Thymus (tissue), 14 donors: ENCODE measurements at places on chromosomes 3 and 15.

GRCh38 chr3:69567023-69567709 is 172.1 kb upstream of the MITF start:
- no peak overlapping the region for H3K27ac ChIP-seq
- no peaks in the 10 kb centered on the region for H3K36me3 ChIP-seq
- no peak overlapping the region for H3K4me3 ChIP-seq
- no peak for DNase-seq

DNA sequence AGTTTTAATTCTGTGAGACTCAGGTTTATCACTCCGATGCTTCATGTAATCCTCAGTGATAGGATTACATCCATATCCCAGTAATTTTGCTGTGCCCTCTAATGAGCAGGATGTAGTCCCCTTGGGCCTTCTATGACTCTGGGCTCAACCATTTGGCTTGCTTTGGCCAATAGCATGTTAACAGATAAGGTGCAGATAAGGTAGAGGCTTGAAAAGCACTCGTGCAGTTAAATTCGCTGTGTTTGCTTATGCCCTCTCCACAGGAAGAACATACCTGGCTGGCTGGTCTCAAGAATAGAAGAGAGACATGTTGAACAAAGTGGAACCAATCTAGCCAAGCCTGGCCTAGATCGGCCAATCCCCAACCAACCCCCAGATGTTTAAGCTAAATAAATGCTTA is 20.1 kb downstream of the CCDC13 start:
- H3K4me3 ChIP-seq = no peak overlapping the region
- H3K4me1 ChIP-seq = no peaks in the 10 kb centered on the region
- H3K36me3 ChIP-seq = no peaks in the 10 kb centered on the region
- H3K27ac ChIP-seq = no peak overlapping the region

GRCh38 chr3:197356741-197357140 is 58.3 kb upstream of the DLG1 start:
- no peak for DNase-seq
- H3K4me3 ChIP-seq = no peak overlapping the region
- peaks cover 8% of the 10 kb centered on the region for H3K4me1 ChIP-seq
- no peaks in the 10 kb centered on the region for H3K27me3 ChIP-seq
- H3K27ac ChIP-seq = no peak overlapping the region
- H3K36me3 ChIP-seq = no peaks in the 10 kb centered on the region

DNA sequence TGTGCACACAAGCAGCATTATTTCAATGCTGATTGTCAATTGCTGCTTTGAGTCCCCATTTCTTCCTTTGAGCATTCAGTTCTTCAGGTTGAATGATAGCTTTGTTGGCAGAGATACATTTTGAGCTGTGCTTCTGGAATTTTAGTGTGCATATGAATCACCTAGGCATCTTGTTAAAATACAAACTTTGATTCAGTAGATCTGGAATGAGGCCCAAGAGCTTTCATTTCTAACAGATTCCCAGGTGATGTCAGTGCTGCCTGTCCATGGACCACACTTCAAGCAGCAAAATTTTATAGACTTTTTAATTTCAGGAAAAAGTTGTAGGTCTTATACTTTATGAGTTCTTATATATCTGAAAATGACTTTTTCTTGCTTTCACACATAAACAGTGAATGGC is 131.1 kb downstream of the ADAMTSL3 start:
- H3K4me1 ChIP-seq = no peaks in the 10 kb centered on the region
- H3K4me3 ChIP-seq = no peak overlapping the region
- H3K27me3 ChIP-seq = no peaks in the 10 kb centered on the region
- no peak overlapping the region for H3K27ac ChIP-seq
- DNase-seq = no peak
- H3K36me3 ChIP-seq = no peaks in the 10 kb centered on the region

DNA sequence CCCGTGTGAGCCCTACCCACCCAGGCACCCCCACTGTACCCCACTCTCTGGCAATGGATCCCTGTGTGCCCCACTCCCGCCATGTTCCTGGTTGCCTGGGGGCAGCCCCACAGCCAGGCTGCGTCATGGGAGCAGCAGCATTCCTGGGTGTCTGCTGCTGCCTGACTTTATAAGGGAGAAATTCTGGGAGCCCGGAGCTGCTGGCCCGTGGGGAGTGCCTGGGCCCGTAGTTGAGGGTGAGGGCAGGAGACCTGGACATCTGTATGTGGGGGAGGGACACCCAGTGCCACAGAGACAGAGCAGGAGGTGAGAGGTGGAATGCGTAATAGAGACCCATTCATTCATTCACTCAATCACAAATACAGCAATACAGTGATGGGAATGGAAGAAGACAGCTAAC is 15.1 kb downstream of the CSPG4 start:
- peaks cover 28% of the 10 kb centered on the region for H3K4me1 ChIP-seq
- H3K4me3 ChIP-seq = no peak overlapping the region
- H3K27me3 ChIP-seq = peaks cover 16% of the 10 kb centered on the region
- DNase-seq = no peak
- H3K36me3 ChIP-seq = no peaks in the 10 kb centered on the region

GRCh38 chr3:4061783-4062360 is 241.3 kb upstream of the SETMAR start:
- no peaks in the 10 kb centered on the region for H3K4me1 ChIP-seq
- H3K4me3 ChIP-seq = no peak overlapping the region
- no peaks in the 10 kb centered on the region for H3K27me3 ChIP-seq
- no peaks in the 10 kb centered on the region for H3K36me3 ChIP-seq
- no peak for DNase-seq

- H3K36me3 ChIP-seq = no peaks in the 10 kb centered on the region
- no peak for DNase-seq
- no peak overlapping the region for H3K4me3 ChIP-seq
- no peaks in the 10 kb centered on the region for H3K4me1 ChIP-seq
- no peaks in the 10 kb centered on the region for H3K27me3 ChIP-seq
- H3K27ac ChIP-seq = no peak overlapping the region
Observed at GRCh38 chr3:114850898-114851297, 296.2 kb downstream of the ZBTB20 start.

- H3K27me3 ChIP-seq = no peaks in the 10 kb centered on the region
- H3K27ac ChIP-seq = no peak overlapping the region
- no peaks in the 10 kb centered on the region for H3K36me3 ChIP-seq
- no peak overlapping the region for H3K4me3 ChIP-seq
- no peak for DNase-seq
Observed at GRCh38 chr3:134576426-134576825, 74.4 kb downstream of the KY start.

GRCh38 chr15:71114887-71115566 is at the start of gene THSD4:
Gene THSD4, plus strand, starts transcription at chr15:71115471.
- H3K4me3 ChIP-seq = peak within 1 kb of the TSS; percentile 46
- no peaks in the 10 kb centered on the region for H3K36me3 ChIP-seq
- peaks cover 32% of the 10 kb centered on the region for H3K27me3 ChIP-seq
- peak; percentile 55 for DNase-seq
- no peak within 1 kb of the TSS for H3K27ac ChIP-seq

DNA sequence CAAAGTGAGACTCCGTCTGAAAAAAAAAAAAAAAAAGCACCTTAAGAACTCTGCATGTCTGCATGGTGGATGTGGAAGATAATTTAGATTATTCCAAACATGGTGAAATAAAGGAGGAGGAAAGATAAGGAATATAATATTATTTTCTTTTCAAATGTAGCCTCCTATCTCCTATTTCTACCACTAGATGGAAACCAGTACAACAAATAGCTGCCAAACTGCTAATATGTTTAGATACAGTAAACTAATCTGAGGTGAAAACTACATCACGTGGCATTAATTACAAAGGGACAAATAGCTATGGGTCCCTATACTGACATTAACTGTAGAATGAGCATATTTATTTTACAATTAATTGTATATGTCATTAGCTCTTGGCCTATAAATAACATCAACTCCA is 197.8 kb downstream of the TBC1D5 start:
- no peak for DNase-seq
- H3K4me3 ChIP-seq = no peak overlapping the region
- no peaks in the 10 kb centered on the region for H3K4me1 ChIP-seq
- H3K27me3 ChIP-seq = no peaks in the 10 kb centered on the region
- H3K27ac ChIP-seq = no peak overlapping the region

GRCh38 chr3:161549261-161549660 is 52.7 kb downstream of the OTOL1 start:
- no peak overlapping the region for H3K4me3 ChIP-seq
- no peak for DNase-seq
- no peaks in the 10 kb centered on the region for H3K27me3 ChIP-seq
- no peaks in the 10 kb centered on the region for H3K36me3 ChIP-seq
- no peak overlapping the region for H3K27ac ChIP-seq

- H3K27me3 ChIP-seq = no peaks in the 10 kb centered on the region
- no peak overlapping the region for H3K4me3 ChIP-seq
- no peaks in the 10 kb centered on the region for H3K36me3 ChIP-seq
- no peaks in the 10 kb centered on the region for H3K4me1 ChIP-seq
Observed at GRCh38 chr3:61173676-61174075, 77.6 kb downstream of the FHIT start.

GRCh38 chr3:182606905-182607504 is 186.3 kb upstream of the ATP11B start:
- H3K27ac ChIP-seq = no peak overlapping the region
- no peaks in the 10 kb centered on the region for H3K4me1 ChIP-seq
- DNase-seq = no peak

- no peaks in the 10 kb centered on the region for H3K27me3 ChIP-seq
- H3K36me3 ChIP-seq = no peaks in the 10 kb centered on the region
- DNase-seq = no peak
- H3K4me1 ChIP-seq = no peaks in the 10 kb centered on the region
- H3K4me3 ChIP-seq = no peak overlapping the region
- no peak overlapping the region for H3K27ac ChIP-seq
Observed at GRCh38 chr15:34009656-34010055, 29.3 kb downstream of the AVEN start.

DNA sequence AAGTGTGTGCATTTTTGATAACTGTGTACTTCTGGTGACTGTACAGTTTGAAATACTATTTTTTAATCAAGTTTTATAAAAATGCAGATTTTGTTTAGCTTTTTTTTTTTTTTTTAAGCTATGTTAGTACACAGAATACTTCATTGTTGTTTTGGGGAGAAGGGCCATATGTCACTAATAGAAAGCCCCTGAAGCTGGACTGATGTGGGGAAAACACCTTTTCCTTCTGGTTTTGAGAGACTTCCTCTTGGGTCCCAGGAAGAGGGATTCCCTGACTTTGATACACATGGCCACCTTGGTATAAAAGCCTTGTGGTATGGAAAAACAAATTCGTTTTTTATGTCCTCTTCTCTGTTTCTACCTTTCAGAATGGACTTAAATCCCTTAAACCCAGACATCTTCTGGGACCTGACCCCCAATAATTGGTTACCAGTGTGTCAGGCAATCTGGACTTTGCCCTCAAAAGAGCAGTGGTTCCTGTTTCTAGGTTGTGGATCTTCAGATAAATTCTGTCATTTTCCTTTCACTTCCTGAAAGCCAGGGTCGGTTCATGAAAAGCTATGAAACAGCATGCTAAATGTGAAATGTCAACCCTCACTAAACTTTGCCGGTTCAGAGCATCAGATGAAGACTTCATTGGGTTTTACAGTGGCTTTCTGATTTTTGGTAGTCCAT is 31.1 kb upstream of the BLOC1S6 start:
- DNase-seq = no peak
- H3K36me3 ChIP-seq = no peaks in the 10 kb centered on the region
- H3K27me3 ChIP-seq = no peaks in the 10 kb centered on the region
- no peaks in the 10 kb centered on the region for H3K4me1 ChIP-seq

GRCh38 chr3:83393276-83393675 is 1565.5 kb upstream of the CADM2 start:
- no peaks in the 10 kb centered on the region for H3K27me3 ChIP-seq
- no peak for DNase-seq
- H3K4me1 ChIP-seq = no peaks in the 10 kb centered on the region
- H3K27ac ChIP-seq = no peak overlapping the region

DNA sequence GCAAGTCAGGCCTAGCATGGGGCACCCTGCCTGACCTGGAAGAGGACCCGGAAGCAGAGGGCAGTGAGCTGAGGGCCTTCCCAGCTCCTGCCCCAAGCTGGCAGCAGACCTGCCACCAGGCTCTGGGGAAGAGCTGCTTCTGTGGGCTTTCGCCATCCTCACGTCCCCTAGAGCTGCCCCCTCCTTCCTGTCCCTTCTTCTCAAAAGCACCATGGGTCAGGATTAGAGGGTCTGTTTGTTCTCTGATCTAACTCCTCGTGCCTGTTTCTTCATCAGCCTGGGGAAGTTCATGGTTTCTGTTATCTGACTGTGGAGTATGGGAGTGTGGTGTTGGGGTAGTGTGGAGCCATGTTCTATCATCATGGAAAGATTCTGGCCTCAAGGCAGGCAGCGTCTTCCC is 58.4 kb upstream of the POLG start:
- no peak overlapping the region for H3K27ac ChIP-seq
- H3K27me3 ChIP-seq = peaks cover 97% of the 10 kb centered on the region
- DNase-seq = no peak
- no peak overlapping the region for H3K4me3 ChIP-seq
- H3K36me3 ChIP-seq = no peaks in the 10 kb centered on the region

- no peaks in the 10 kb centered on the region for H3K4me1 ChIP-seq
- H3K27ac ChIP-seq = no peak overlapping the region
- no peak for DNase-seq
- H3K36me3 ChIP-seq = no peaks in the 10 kb centered on the region
- no peak overlapping the region for H3K4me3 ChIP-seq
Observed at GRCh38 chr3:152148579-152148978, 120.2 kb upstream of the MBNL1 start.

- H3K27ac ChIP-seq = no peak overlapping the region
- no peaks in the 10 kb centered on the region for H3K36me3 ChIP-seq
- H3K4me3 ChIP-seq = no peak overlapping the region
- no peaks in the 10 kb centered on the region for H3K27me3 ChIP-seq
Observed at GRCh38 chr15:97545799-97546198, 414.7 kb upstream of the ARRDC4 start.

- no peaks in the 10 kb centered on the region for H3K36me3 ChIP-seq
- H3K4me3 ChIP-seq = no peak overlapping the region
- no peak for DNase-seq
- no peak overlapping the region for H3K27ac ChIP-seq
- H3K27me3 ChIP-seq = peaks cover 93% of the 10 kb centered on the region
Observed at GRCh38 chr15:89408372-89409183, 74.0 kb upstream of the POLG start.

- peaks cover 13% of the 10 kb centered on the region for H3K4me1 ChIP-seq
- peak overlapping the region; percentile 96 for H3K4me3 ChIP-seq
- peak overlapping the region; percentile 90 for H3K27ac ChIP-seq
- H3K36me3 ChIP-seq = peaks cover 18% of the 10 kb centered on the region
- H3K27me3 ChIP-seq = no peaks in the 10 kb centered on the region
- DNase-seq = no peak
Observed at GRCh38 chr3:156674911-156675829, 780 bp downstream of the TIPARP start.

- no peak overlapping the region for H3K4me3 ChIP-seq
- H3K36me3 ChIP-seq = no peaks in the 10 kb centered on the region
- no peaks in the 10 kb centered on the region for H3K4me1 ChIP-seq
- no peak for DNase-seq
- H3K27me3 ChIP-seq = no peaks in the 10 kb centered on the region
- H3K27ac ChIP-seq = no peak overlapping the region
Observed at GRCh38 chr3:73733746-73734145, 109.0 kb upstream of the PDZRN3 start.
